ENCODE measurements at places on chromosomes 13 and 19. TPM values are rescaled to one million over a fixed set of nuclear protein-coding genes. Genes with fewer than 3 reads are reported as not detected.

Gene AKAP8L
- total RNA-seq, result 123 TPM

Gene NHLRC3
- 14.0 TPM for total RNA-seq

Gene PSMD8
- total RNA-seq, result 133 TPM

Gene CCDC169
- total RNA-seq, result not detected

Gene TMEM86B
- total RNA-seq, result 31.6 TPM

Gene CD79A
- total RNA-seq, result 0.93 TPM

Gene CRX
- not detected for total RNA-seq

- no peak for DNase-seq
These were observed 31.6 kb upstream of the SLC46A3 start for GRCh38 chr13:28750187-28751045.

DNA sequence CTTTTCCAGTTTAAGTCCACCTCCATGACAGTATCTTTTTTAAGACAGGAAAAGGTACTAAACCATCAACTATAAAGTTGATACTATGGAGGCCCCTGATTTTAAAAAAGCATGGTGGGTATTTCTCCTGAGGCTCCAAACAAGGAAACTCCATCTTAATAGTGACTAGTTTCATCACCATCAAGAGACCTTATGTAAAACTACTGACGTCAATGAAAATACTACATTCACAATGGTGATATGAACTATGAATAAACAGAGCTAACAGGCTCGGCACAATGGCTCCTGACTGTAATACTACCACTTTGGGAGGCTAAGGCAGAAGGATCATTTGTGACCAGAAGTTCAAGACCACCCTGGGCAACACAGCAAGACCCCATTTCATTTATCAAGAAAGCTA, 162.7 kb downstream of the KLF12 start:
- no peak for DNase-seq

- no peak for DNase-seq
These were observed 21.4 kb downstream of the MAP4K1 start for GRCh38 chr19:38596057-38596981.

DNA sequence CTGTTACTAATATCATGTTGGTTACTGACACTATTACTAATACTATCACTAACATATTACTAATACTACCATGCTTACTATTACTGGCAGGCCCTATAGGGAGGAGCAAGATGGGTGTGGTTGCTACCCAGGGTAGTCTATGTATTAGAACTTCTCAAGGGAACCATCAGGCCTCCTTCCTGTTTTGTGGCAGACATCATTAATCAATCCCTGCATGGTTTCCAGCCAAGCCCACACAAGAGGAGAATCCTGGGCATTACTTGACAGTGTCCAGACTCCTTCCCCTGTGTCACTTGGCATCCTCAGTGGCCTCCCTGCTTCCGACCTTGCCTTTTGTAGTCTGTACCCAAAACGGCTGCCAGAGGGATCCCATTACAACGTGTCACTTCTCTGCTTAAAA, 8.9 kb downstream of the HAS1 start:
- DNase-seq, result no peak

DNA sequence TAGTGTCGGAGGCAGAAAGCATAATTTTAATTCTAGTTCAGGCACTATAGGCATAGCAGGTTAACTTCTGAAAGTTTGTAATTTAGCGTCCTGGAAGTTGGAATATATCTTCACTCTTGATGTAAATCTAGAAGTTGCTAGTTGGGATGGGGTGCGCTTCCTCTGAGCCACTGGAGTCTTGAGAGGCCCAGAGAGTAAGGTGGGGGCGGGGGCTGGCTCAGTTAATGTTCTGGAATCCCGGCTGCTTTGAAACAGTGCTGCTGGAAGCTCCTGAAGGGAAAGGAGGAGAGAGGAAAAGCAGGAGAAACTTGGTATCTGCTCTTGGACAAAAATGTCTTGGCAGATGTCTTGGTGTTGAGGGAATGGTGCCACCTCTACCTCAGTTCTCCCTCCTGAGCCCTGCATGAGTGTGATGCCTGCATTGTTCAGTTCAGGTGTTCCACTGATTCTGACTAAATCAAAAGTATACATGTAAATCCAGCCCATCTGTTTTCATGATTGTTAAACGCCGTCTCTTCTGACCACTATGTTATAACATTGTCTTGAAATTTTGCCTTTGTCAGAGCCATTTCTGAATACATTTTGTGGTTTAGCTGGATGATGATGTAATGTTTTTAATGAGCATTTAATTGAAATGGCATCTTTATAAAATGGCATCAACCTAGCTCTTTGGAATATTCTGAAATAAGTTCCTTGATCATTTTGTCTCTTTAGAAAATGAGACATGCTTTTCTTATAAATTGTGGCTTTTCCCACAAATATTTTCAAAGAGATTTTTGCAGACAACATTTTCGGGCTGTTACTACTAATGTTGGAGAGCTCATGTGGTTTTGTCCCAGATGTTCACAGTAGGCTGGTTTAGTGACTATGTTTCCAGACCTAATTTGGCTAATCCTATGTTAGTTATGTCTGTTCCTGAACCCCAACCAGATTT, 202.7 kb downstream of the SHISA2 start:
- DNase-seq, result no peak

DNA sequence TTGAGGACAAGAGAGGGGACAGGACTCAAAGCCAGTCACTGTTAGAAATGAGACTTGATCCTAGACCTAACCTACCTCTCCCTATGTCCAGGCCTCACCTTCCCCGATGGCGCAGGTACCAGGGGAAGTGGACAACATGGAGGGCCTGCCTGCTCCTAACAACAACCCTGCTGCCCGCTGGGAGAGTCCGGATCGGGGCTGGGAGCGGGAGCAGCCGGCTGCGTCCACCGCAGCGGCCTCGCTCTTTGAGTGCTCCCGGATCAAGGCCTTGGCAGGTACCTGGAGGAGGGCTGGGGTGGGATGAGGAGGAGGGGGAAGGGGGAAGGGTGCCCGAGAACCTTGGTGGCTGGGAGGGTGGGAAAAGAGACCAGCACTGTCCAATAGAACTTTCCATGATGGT, 5.7 kb downstream of the SPTBN4 start:
- no peak for DNase-seq

GRCh38 chr13:48443442-48444208, 30.7 kb upstream of the LPAR6 start:
- DNase-seq, result no peak

GRCh38 chr13:104387510-104387909, 1321.3 kb upstream of the SLC10A2 start:
- no peak for DNase-seq

DNA sequence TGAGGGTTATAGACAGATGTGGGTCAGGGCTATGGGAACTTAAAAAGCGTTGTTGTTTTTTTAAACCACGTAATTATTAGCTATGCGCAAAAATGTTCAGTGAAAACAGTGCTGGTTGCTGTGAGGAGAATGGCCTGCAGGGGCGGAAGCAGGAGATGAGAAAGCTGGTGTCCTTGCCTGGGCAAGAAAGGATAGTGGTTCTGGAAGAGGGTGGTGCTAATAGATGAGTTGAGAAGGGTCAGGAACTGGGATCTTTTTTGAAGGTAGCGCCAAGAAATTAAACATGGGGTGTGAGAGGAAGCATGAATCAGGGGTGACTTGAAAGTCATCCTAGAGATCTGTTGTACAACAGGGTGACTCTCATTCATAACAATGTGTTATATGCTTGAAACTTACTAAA, 4.8 kb upstream of the SMG9 start:
- DNase-seq, result no peak

- DNase-seq, result no peak
These were observed 448.9 kb downstream of the PCDH9 start for GRCh38 chr13:66781241-66781640.

DNA sequence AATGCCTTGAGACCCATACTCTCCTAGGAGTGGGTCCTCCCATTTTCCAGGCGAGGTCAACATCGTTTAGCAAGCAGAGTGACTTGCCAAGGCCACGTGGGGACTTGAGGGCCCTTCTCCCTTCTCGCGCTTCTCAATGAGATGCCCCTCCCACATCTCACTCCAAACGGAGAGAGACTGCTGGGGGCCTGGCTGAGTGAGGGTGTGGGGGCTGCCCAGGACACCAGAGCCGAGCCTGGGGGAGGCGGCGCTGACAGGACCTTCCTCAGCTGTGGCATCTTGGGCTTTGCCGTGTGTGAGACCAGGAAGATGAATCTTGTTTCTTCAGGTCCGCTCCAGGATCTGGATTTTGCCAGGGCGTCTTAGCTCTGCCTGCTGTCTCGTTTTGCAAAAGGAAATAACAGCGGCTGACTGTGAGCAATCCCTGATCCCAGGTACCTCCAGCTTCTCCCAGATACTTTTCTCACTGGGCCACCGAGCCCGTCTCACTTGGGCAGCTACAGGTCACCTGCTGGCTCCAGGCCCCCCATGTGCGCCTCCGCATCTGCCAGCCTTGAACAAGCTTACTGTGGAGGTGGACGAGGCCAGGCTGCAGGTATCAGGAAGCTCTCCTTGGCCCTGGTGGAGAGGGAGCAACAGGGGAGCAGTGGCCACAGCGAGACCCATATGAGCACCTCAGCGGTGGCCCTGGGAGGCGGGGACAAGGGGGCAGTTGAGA, 6.0 kb downstream of the COX6B2 start:
- no peak for DNase-seq

DNA sequence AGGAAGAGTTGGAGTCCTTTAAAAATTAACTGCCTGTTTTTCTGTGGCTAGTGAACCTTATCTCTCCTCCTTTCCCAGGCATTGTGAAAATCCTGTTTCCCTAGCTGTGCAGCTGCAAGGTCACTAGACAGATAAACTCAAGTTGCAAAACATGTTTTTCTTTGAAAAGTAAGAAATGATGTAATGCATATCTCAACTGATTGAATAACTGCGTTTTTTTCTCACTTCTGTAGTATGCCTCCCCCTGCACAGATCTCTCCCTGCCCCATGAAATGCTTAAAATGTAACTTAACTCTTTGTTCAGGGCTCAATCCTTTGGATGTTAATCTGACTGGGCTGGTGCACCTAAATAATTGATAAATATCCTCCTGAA, 27.7 kb upstream of the CYSLTR2 start:
- no peak for DNase-seq

GRCh38 chr19:45211751-45212381, 33.3 kb downstream of the BLOC1S3 start:
- DNase-seq, result no peak

DNA sequence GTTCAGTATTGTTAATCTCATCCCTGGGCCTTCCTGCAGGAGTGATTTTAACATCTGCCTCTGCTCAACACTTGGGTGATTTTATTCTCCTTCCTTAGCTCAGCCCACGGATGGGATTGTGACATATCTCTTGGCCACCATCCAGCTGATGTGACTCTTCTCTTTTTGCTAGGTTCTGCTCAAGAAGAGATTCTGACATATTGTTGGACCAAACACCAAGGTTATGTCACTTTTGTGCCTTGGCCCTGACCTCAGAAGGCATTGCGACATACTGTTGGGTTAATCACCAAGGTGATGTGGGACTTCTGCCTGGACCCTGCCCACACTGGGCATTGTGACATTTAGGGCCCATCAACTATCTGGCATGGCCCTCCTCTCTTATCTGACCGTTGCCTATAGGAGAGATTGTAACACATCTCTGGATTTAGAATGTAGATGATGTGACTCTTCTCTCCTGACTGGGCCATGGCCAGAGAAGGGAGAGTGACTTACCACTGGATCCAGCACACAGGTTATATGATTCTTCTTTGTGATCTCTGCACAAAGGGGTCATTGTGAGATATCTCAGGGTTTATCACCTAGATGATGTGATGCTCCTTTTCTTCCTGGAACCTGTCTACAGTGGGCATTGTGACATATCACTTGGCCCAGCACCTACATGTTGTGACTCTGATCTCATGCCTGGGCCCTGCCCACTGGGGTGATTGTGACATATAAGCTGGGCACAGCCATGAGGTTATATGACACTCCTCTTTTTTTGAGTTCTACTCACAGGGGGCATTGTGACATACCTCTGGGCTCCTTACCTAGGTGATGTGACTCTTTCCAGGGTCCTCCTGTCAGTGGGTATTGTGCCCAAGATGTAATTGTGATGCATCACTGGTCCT, 88.8 kb downstream of the ZNF429 start:
- no peak for DNase-seq

DNA sequence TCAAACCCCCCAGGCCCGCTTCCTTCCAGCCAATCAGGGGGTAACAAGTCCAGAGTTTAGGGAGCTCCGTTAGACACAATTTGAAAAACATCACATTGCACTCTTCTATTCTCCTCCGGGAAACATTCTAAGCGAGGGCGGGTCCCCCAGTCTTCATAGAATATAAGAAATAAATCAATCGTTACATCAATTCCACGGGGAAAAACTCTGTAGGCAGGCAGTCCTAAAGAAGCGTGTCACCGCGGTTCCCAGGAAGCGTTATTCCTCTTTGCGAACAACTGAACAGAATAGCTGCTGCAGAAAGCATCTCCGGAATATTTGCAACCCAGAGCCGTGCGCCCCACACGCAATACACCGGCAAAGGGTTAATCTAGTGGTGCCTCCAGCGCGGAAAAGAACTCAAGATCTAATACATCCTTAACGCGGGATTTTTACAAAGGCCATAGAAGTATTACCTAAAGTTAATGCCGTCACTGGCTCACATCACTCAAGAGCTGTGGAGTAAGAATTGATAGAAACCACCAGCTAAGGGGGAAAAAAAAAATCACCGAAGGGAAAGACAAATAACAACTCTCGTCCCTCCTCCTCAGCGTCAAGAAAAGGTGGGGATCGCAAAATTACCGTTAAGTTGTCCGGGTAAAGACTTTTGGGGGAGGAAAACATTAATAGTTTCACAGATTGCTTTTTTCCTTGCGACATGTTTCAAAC, 65.1 kb downstream of the KCNRG start:
- peak; percentile 68 for DNase-seq

DNA sequence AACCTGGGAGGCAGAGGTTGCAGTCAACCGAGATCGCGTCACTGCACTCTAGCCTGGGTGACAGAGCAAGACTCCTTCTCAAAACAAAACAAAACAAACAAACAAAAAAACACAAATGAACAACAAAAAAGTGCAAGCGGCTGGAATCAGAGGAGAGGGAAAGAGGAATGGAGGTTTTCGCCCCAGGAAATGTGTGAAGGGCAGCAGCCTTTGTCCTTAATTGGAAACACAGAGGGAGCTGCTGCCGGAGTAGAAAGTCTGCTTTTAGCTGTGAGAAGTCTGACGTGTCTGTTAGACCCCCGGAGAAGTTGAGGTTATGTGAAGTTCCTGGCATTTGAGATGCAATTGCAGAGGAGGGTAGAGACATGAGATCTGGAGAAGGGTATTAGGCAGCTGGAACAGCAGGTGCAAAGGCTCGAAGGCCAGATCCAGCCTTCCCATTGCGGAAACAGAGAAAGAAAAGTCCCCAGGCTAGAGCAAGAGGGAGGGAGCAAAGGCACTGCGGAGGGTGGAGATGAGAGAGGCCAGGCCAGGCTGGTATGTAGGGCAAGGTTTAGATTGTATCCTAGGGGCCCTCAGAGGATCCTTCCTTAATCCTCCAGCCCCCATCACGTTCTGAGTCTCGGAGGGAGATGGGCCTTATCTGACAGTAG, 473 bp downstream of the TMIGD2 start:
- DNase-seq, result no peak
